EH (cell line): ENCODE measurements at places on chromosomes 5 and 9.

GRCh38 chr9:36930941-36931340, 103.1 kb downstream of the PAX5 start:
- DNase-seq = no peak

- no peak for DNase-seq
These were observed 32.6 kb upstream of the GOLPH3 start for GRCh38 chr5:32206509-32207354.

DNA sequence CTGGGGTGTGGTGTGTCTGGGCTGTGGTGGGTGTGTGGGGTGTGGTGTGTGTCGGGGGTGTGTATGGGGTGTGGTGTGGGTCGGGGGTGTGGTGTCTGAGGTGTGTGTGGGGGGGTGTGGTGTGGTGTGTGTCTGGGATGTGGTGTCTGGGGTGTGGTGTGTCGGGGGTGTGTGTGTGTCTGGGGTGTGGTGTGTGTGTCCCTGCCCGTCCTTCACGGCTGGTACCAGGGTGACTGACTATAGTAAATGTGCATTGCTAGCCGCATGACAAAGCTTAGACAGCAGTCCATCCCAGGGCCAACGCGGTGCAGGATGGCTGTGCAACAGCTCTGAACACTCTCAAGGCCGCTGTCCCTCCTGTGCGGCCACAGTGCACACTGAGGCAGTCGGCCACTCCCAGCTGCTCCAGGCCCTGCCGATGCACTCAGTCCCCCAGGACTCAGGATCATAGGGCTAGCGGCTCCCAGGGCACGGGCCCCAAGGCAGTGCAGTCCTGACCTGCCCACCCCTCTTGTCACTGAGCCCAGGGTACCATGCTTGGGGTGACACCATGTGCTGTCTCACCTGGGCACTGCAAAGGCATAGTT, 54.0 kb downstream of the SECISBP2 start:
- no peak for DNase-seq

GRCh38 chr9:7286101-7286500, 513.5 kb downstream of the DMAC1 start:
- no peak for DNase-seq

DNA sequence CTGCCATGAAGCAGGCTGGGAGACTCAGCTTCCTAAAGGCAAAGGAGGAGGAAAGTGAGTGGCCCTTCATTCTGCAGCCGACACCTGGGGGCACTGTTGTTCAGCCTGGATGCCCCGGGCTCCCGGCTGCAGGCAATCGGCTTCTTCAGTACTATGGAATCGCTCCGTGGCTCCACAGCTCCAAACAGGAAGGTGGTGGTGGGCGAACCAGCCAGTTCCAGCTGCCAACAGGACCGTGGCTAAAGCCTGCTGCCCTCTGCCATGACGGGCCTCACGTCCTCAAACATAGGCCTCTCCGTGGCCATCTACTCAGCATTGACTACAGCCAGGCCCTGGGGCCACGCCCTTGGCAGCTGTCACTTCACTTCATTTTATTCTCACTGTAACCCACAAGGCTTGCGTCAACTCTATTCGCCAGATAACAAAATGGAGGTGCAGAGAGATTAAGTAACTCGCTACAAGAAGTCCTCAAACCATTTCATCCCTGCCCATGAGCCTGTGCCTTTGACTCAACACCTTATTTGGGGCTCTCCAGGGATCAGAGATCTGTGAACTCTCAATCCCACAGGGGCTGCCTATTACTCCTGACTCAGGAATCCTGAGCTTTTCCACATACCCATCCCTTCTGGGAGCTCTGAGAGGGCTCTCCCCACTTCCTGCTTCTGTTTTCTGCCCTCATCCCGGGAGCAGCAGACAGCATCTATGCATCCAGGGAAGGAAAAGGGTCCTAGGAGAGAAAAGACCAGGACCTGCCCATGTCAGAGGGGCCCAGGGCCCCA, 38.0 kb downstream of the PAX5 start:
- peak; percentile 64 for DNase-seq

DNA sequence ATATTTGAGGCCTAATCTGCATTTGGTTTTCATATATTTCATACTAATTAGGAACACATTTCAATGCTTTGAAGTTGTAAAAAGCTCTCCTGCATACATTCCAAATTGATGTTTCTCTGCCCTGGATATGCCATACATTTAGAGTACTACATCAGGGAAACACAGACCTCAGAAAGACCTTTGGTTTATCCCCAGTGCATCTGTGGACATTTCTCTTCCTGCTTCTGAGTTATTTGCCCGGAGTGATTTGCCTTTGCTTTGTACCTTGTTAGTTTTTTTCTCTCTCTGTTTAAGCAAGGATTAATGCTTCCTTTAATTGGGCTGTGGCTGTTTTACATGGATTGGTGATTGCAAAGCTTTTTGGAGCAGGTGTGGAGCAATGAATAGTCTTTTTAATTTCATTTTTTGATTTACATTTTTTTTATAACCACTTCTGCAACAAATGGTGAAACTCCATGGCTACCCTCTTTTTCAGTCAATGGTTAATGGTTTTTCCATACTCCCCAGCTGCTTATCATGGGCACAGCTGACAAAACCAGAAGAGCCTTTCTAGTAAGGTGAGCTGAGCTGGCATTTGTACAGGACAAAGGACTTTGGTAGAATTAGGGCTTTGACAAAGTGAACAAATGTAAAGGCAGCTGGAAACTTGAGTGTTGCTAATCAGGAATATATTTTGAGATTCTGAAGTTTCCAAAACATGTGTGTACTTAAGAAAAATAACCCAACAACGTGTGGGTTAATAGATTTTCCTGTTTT, 54.2 kb downstream of the ZSWIM6 start:
- DNase-seq = no peak

GRCh38 chr5:6166698-6167394, 211.5 kb downstream of the MED10 start:
- no peak for DNase-seq

GRCh38 chr9:136759001-136759400, 958 bp upstream of the LCN8 start:
- no peak for DNase-seq

DNA sequence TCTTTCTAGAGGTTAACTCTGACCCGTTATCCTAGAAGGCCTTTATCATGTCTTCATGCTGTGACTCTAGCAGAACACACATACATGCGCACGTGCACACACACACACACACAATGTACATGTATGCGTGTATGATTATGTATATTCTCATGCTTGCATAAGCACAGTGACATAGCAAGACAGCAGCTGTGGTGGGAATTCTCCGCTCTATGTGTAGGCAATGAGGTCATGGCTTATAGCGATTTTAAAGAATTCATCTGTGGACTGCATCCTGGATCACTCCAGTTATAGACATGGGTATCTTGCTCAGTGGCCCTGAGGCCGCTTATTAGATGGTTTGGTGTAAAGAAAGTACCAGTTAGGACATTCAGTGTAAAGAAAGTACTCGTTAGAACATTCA, 106.2 kb downstream of the FBXL7 start:
- DNase-seq = no peak

DNA sequence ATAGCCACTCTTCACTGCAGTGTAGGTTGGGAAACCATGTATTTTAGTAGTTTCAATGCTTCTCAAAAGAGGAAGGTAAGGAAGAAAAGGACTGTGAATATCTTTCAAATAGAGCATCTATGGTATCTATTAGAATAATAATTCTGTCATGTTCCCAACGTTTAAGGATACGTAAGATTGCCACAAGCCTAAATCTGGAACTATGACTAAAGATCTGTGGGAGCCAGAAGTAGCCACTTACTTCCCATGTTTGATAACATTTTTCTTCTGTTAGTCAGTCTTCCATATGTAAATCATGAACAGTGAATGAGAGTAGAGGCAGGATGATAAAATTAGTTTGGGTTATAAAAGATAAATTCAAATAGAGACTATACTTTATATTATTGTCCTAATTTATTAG, 16.3 kb upstream of the MROH2B start:
- peak; percentile 93 for DNase-seq

- DNase-seq = peak; percentile 26
These were observed 56.9 kb downstream of the ACER2 start for GRCh38 chr9:19465586-19466279.

DNA sequence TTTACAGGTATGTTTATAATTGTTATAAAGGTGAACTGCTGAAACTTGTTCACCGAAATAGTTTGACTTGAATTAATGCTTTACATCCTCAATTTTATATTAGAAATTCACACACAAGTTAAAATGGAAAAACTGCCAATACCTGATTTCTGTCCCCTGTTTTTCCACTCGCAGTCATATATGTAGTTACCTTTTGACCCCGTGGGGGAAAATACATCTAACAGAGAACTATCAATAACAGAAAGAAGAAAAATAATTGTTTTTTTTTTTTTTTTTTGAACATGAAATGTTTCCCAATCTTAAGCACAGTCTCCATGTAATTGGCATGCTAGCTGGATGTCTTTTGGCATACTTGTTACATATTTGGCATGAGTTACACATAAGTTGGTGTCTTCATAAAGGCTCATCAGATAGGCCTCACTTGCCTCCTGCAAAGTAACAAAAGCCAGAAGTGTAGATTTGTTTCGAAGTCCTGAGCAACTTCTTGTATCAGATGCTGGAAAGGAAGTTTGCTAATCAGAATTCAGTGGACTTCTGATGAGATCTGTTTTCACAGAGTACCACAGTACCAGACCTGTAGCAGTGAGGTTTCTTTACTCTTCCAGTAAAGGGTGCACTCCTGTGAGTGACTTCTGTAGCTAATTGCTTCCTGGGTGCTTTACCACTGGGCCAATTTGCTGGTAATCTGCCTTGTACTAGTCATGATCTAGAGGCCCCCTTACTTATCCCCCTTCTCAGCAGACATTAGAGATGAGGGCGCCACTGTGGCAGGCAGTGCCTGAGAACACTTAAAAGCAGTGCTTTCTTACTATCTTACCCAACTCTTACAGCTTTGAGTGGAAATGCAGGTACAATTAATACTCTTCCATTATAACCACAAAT, 36.2 kb upstream of the CXXC5 start:
- DNase-seq = peak; percentile 14

- DNase-seq = no peak
These were observed 60.1 kb upstream of the LMNB1 start for GRCh38 chr5:126716861-126717260.

DNA sequence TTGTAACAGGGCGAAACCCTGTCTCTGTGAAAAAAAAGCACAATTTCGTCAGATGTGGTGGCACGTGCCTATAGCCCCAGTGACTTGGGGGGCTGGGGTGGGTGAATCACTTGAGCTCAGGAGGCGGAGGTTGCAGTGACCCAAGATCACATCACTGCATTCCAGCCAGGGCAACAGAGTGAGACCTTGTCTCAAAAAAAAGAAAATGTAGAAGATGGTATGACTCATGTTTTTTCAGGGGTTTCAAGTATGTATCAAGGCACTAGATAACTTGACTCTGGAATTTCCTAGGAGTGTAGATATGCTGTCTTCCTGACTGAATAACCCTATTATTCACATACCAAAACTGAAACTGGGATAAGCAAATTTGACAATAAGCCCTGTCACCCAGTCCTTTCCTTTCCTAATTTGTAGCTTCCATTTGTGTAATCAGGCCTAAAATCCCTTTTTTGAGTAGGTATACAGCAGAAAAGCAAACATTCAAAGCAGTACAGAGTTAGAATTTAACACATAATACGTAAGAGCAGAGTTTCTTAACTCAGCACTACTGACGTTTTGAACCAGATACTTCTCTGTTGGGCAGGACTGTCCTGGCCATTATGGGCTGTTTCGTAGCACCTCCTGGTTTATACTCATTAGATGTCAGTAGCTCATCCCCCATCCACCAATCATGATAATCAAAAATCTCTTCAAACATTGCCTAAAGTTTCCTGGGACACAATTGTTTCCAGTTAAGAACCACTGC, 17.3 kb upstream of the ANKRD18B start:
- DNase-seq = peak; percentile 99

GRCh38 chr5:1039210-1039548, 30.6 kb downstream of the NKD2 start:
- DNase-seq = no peak
